Colonic mucosa (tissue), 4 donors: ENCODE measurements at places on chromosomes 4 and X. TPM values are rescaled to one million over a fixed set of nuclear protein-coding genes. Genes with fewer than 3 reads are reported as not detected.

NLGN4X gene
- 2.2 TPM for total RNA-seq

DNA sequence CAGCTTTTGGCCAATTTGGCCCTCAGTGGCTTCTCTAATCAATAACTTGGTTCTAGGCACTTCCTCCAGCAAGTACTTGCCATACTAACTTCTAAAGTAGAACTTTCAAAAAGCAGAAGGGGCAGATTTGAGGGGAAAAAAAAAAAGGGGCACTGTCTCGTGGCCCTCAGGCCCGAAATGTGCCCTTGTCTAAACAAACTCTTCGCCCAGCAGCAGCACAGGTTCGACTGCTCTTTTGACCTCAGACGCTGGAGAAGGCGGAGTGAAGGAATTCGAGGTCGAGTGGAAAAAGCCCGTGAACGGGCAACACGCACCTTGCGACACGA is 775 bp downstream of the GRPEL1 start:
- H3K4me1 ChIP-seq, result peaks cover 13% of the 10 kb centered on the region
- H3K4me3 ChIP-seq, result peak overlapping the region; percentile 86
- DNase-seq, result no peak
- H3K27ac ChIP-seq, result peak overlapping the region; percentile 77

DNA sequence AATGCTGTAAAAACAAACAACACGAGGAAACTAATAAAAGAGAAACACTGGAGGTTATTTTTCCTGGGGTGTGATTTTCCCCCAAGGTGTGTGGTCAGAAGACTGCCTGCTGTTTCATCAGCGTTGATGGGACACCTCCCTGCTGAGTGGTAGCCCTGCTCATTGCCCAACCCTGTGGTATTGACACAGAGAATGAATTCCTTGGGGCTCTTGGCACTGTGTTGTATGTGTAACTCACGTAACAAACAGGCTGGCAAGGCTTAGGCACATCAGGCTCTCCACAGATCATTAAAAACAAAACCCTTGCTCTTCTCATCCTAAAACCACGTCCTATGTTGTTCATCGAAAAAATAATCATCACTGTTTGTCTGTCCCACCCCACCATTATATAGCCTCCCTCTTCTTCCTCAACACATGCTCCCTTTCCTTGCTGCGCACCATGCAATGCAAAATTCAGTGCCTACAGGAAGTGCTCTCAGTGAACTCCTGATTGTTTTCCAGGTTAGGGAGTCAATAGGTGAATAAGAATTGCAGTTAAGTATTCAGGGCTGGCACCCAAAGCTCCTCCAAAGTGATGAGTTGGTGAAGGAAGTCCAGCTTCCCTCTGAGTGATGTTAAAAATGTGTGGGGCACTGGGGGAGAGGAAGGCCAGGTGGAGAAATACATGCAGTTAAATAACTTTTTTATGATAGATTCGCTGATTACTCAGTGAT is 11.4 kb upstream of the PUDP start:
- no peak overlapping the region for H3K27ac ChIP-seq
- H3K4me3 ChIP-seq, result no peak overlapping the region
- H3K36me3 ChIP-seq, result no peaks in the 10 kb centered on the region
- H3K4me1 ChIP-seq, result no peaks in the 10 kb centered on the region

ARMCX1 gene
- 6.8 TPM for total RNA-seq

- no peak overlapping the region for H3K27ac ChIP-seq
- no peak for DNase-seq
- no peak overlapping the region for H3K4me3 ChIP-seq
- H3K4me1 ChIP-seq, result no peaks in the 10 kb centered on the region
Observed at GRCh38 chrX:38656350-38656915, 95.1 kb downstream of the TSPAN7 start.

GRCh38 chr4:159363361-159363760 is 260.5 kb downstream of the RAPGEF2 start:
- no peak overlapping the region for H3K4me3 ChIP-seq
- DNase-seq, result no peak
